ENCODE measurements at places on chromosomes 1 and 21.

DNA sequence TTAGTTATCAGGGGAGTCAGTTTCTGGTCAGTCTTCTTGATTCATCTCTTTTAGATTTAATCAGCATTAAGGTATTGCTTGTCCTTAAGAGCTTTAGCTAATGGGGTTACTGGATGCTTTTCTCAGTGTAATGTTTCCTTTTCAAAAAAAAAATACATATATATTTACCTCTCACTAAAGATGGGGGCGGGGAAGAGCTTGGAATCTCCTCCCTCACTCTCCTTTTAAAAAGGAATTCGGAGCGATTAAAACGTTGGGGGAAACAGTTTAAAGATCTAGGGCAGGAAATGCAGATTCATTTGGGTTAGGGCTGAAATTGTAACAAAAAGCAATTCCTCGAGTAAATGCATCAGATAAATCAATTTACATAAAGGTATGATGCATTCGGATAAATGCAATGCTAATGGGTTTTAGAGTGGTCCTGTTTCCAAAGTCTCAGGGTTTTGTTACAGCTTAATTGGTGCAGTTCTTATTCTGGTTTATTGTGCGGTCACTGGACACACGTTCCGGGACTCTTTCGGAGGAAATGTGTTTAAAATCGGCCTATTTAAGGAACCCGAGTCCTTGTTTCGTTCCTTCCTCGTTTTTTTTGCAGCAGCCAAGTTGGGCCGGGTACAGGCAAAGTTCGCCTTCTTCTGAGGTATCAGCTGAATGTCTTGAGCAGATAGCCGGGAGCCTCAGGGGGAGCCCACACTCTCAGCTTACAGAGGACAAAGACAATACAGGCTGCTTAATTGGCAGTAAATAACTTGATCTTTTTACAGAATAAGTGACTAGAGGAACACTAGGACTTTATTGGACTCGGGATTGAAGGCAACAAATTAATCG is 1.6 kb downstream of the LMO4 start:
- no peak for DNase-seq

DNA sequence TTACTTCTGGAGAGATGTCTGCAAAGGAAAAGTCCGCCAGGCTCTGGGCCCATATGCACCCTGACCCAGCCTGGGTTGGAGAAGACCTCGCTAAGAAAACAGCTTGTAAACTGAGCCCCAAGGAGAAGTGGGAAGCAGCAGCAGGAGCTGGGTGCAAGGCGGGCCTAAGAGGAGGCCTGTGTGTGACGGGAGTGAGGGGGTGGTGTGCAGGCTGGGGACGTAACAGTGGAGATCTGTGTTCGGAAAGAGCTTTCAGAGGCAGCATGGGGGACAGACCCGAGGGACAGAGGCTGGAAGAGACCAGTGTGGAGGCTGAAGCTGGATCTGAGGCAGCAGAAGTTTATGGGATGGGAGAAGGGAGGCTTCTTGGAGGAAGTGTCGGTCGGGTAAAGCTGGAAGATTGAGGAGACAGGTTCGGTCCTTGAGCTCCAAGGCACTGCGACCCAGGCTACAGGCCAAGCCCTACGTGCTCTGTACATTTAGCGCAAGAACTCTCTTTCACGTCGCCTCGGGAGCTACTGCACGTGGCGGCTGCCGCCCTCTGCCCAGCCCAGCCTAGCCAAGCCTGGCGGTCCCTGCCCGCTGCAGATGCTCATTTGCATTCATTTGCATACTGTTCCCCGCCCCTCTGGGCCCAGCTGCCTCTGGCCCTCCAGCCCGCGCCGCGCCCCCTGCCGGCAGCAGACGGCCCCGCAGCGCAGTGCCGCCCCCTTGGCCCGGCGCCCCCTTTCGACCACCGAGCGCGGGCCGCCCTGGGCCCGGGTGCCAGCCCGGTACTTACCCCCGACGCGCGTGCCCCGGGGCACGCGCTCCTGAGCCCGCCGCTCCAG is 6.3 kb downstream of the HPCA start:
- no peak for DNase-seq

DNA sequence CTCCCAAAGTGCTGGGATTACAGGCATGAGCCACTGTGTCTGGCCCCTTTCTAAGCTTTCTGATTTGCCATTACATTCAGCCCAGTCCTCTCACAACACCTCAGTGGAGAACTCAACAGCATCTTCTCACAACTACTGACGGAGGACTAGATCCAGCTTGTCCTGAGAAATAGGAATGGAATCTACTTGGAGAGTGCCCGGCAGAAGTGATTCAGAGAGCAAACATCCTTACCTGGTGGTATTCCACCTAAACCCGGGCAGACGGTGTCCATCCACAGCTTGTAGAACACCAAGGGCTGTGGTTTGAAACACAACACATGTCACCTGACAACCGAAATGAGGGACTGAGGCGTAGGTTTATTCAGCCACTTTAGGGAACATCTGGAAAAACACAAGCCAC is 28.8 kb upstream of the CCSAP start:
- no peak for DNase-seq

DNA sequence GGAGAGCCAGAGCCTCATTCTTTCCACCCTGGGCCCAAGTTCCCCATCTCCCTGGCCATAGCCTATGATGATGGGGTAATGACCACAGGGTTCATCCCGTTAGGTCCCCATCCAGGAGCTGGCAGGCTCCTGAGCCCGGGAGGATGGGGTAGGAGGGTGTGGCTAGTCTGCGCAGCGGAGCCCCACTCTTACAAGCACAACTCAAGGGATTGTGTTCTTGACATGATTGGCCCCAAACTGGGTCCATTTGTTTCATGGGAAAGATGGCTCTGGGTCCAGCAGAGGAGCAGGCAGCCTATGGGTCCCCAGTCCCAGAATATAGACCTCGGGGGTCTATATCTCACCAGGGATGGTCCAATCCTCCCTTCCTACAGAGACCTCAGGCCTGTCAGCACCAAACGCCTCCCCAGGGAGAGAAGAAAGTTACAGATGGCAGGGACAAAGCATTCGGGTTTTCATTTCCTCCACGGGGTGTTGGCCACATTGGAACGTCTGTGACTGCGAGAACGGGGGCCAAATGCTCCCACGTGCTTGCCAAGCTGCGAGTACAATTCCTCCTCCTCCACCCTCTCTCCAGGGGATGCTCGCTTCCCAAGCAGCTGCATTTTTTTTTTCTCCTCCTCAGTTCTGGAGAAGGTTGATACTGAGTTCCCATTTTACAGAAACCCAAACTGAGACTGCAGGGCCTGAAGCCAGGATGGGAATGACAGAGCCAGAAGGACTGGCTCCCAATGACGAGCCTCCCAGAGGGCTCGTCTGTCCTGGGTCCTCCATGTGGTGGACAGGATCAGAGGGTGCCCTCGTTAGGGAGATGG is 71.0 kb downstream of the DHRS3 start:
- no peak for DNase-seq

DNA sequence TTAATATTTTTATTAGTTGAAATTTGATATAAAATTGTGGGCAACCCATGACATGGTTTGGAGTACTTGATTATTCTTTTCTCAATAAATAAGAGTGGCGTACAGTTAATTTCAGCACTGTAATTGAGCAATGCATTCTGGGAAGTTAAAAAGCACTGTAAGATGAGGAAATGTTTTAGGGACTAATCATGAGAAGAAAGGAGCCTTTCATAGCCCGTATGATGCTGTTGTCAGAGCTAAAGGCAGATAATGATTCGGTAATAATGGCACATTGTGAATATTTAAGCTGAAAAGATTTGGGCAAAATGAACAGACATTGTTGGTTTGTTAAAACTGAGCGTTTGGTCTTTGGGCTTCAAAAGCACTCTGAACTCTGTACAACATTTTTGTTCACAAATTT is 139.3 kb downstream of the NFIA start:
- no peak for DNase-seq

DNA sequence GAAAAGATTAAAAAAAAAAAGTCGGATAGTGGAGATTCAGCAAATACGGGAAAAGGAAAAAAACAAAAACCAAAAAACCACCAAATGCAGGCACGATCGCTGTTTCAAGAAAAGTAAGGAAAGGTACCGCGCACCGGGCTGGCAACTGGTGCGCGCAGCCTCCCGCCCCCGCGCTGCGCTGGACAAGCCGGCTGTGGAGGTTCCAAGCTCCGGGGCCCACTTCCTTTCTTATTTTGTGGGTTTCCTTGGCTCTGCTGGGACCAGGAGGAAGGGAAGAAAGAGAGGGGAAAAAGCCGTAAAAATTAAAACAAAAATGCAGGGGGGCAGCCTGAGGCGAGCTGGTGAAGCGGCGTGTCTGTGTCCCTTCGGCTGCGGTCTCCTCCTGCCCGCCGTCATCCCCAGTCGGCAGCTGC is 233 bp downstream of the ADAMTS5 start:
- DNase-seq = no peak

- DNase-seq = no peak
Observed at GRCh38 chr1:28036431-28036830, 52.0 kb downstream of the EYA3 start.

- DNase-seq = no peak
Observed at GRCh38 chr1:40034869-40035268, 5.7 kb upstream of the CAP1 start.

DNA sequence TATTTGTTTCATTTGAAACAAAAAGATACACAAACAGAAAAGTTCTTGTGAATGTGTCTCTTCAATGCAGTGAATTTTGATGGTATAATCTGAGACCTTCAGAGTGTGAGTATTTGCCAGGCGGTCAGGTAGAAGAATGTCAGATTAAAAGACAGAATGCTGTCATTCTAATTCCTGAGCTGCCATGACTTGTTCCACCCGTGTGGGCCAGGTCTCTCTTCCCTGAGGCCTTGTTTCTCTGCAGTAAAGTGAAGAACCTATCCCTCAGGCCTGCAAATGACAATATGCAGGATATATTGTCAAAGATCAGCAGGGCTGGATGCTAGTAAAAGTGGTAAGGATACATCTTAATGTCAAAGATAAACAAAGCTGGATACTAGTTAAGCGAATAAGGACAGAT is 111.4 kb downstream of the ZP4 start:
- no peak for DNase-seq

- DNase-seq = no peak
Observed at GRCh38 chr1:43367026-43367903, 546 bp downstream of the ELOVL1 start.

- DNase-seq = no peak
Observed at GRCh38 chr1:198986442-198986841, 347.6 kb downstream of the PTPRC start.

DNA sequence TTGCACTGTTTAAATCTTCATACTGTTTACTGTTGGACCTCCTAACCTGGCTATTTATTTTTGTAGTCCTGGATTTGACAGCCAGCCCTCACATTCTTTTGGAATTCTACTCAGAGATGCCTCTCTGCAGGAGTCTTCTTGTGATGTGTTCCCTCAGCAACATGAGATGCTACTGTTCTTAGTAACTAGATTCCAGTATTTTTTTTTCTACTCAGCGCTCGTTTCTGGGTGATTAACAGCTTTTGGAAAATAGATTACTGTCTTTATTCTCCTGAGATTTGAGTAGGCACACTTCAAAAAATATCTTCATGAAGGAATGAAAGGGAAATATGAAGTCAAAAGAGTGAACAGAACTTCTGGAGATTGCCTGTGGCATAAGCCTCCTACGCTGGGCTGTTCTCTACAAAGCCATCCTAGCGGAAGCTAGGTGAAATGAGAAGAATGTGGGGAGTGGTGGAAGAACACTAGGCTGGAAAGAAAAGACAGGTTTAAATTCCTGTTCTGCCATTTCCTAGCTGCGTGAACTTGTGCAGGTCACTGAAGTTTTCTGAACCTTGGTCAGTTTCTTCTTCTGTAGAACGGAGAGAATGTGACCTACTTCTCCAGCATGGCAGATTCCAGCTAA is 75.9 kb downstream of the LRRC8C start:
- no peak for DNase-seq

- no peak for DNase-seq
Observed at GRCh38 chr1:37811027-37811655, 3.1 kb upstream of the YRDC start.

GRCh38 chr1:24586970-24587820 is 31.3 kb downstream of the NCMAP start:
- no peak for DNase-seq

- no peak for DNase-seq
Observed at GRCh38 chr1:235851939-235852338, 14.8 kb downstream of the LYST start.

GRCh38 chr1:73765551-73766233 is 432.3 kb downstream of the LRRIQ3 start:
- no peak for DNase-seq

DNA sequence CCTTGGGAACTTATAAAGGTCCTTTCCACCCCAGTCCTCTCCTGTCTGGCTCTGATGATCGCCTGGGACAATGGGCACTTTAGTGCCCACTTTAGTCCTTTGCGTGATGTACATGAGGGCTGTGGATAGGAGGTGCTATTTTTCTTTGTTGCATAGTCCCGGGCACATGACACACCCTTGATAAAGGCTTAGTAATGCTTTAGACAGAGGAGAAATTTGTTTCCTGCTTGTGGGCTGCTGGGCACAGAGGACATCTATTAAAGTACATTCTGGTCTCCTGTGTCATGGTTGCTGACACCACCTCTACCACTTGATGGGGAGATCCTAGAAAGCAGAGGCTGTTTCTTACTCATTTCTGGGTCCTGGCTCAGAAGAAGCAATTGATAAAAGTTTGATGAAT is 5.4 kb upstream of the KNCN start:
- DNase-seq = no peak

GRCh38 chr1:98344731-98345130 is 316.8 kb upstream of the SNX7 start:
- no peak for DNase-seq

GRCh38 chr1:174018565-174018964 is 3.6 kb downstream of the RC3H1 start:
- DNase-seq = no peak

- peak; percentile 17 for DNase-seq
Observed at GRCh38 chr1:151992303-151993083, 1.2 kb downstream of the S100A10 start.

- DNase-seq = no peak
Observed at GRCh38 chr1:203930342-203930741, 68.9 kb downstream of the SNRPE start.

GRCh38 chr1:6688001-6688400 is 13.6 kb downstream of the DNAJC11 start:
- DNase-seq = no peak

- no peak for DNase-seq
Observed at GRCh38 chr1:159900086-159900680, at the start of gene CFAP45. Gene CFAP45, minus strand, starts transcription at chr1:159900165. Its CDS starts 67 bp downstream, at chr1:159900098.

GRCh38 chr1:51101976-51102375 is at the start of gene C1orf185:
Gene C1orf185, plus strand, starts transcription at chr1:51102228. Its CDS starts 6 bp downstream, at chr1:51102234.
- DNase-seq = no peak

GRCh38 chr1:38872401-38873026 is 634 bp downstream of the MYCBP start:
- no peak for DNase-seq
